ENCODE measurements at places on chromosomes 11 and 22.

GRCh38 chr11:65329944-65330403 is 3.7 kb upstream of the DPF2 start:
- peak; percentile 93 for DNase-seq

DNA sequence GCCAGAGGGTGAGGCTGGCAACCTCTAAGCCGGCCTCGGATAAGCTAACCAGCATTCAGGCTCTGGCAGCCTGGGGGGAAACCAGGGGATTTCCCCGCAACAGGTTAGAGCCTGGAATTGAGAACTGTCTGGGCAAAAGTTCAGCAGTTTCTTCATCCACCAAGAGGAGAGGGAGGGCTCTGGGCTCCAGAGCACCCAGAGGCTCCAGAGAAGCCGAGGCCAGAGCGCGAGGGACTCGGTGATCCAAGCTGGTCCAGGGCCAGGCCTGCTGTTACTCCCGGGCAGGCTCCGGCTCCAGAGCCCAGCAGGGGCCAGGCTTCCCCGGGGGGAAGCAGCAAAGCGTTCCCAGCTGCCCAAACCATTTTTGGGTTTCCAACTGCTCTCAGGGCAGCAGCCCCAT is 13.3 kb upstream of the SH3BP1 start:
- DNase-seq = no peak

GRCh38 chr11:62015615-62016014 is 48.2 kb upstream of the FTH1 start:
- no peak for DNase-seq

DNA sequence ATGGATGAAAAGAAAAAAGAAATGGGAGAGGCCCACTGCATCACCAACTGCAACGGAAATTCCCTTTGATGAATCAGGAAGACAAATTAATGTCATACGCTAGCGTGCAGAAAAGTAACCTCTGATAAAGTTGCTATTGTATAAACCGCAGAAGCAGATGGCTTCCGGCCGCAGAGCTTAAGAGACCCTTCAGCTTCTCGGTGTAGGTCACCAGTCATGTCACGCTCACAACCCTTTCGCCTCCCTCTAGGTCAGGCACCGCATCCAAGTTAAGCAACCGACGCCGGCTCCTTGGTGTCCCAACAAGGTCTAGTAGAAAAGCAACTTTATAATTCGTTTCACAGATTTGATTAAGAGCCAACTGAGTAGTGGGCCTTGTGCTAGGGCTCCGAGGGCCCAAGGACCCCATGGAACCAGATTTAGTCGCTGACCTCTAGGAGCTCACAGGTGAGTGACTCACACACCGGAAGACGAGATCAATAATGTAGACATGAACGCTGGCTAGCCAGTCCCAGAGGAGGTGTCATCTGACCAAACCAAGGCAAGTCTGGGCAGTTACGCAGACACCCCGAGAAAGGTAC is 1.2 kb upstream of the ZFP91 start:
- DNase-seq = no peak

DNA sequence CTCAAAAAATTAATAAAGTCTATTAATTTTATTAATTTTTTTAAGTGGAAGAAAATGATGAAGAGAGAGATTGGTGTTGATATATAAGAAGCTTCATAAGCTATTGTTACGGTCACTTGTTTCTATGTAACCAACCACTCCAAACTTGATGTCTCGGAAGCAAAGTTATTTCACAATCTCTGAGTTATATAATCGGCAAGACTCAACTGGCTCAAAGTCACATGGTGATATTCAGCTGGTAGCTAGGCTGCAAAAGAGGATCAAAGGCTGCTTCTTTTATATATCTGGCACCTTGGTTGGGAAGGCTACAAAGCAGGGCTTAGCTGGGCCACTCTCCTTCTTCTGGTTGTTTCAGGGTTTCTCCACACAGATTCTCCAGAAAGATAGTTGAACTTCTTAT is 245.1 kb upstream of the ARHGAP42 start:
- no peak for DNase-seq

DNA sequence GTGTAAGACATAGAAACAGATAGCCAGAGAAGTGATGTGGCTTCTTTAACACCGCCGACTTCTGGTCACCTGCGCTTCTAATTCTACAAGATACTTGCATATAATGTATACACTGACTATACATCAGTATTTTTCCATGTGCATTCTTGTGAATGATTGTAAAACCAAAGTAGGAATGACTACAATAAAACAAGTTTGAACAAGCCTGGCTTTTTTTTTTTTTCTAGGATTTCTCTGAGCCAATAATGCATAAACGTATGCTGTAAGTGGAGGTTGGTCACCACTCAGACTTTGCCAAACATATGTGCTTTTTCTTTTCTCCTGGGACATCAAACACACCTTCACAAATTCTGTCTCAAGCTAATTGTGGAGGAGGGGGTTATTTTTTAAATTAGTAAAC is 237.8 kb upstream of the KIRREL3 start:
- DNase-seq = no peak

GRCh38 chr11:19557720-19558140 is 154.9 kb upstream of the NAV2 start:
- peak; percentile 89 for DNase-seq

DNA sequence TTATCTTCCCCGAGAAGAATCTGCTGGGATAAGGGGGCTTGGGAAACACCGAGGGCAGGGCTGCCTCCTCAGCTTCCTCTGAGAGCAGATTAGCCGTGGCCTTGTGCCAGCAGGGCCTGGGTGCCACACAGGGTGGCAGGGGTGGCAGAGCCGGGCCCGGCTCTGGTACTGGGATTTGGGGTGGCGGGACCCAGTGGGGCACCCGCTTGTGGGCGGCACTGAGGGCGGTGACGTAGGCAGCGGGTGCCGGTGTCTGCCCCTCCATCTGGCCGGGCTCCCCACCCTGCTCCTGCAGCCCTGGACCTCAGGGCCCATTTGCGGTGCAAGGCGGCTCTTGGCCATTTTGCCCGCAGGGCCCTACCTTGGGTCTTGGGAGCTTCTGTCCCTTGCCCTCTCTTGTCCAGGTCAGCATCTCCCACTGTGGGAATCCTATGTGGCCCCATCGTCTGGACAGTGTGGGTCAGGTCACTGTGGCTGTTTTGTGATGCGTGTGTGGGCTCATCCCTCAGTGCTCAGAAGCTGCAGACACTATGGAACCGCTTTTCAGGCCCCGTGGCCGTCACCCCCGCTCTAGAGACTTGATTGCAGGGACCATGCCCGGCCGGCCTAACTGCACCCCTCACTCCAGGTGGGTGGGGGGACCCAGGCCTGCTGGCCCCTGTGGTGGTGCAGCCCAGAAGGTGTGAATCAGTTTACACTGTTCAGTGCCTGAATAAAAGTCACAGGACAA is 29.7 kb upstream of the KRTAP5-6 start:
- no peak for DNase-seq

DNA sequence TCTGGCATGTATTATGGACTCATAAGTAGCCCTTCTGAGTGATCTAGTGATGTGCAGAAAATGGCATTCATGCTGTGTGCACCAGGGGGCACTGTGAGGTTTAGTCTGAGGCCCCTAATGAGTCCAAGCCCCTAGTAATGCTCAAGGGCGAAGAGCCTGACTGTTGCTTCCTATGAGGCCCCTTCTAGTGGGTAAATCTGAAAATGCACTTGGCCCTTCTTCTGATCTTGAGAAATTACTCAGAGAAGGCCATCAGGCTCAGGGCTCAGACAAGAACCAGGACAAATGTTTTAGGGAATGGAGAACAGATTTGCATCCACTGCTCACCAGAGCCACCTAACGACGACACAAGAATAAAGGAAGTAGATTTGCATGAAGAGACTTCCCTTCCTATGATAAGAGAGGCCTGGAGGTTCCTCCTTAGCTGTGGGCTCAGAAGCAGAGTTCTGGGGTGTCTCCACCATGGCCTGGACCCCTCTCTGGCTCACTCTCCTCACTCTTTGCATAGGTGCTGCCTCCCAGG is 75.8 kb downstream of the GGTLC2 start:
- no peak for DNase-seq

GRCh38 chr22:50708474-50708873 is 29.5 kb upstream of the ACR start:
- DNase-seq = peak; percentile 25

- no peak for DNase-seq
Measured at GRCh38 chr22:37659066-37659896, 758 bp downstream of the PDXP start.

DNA sequence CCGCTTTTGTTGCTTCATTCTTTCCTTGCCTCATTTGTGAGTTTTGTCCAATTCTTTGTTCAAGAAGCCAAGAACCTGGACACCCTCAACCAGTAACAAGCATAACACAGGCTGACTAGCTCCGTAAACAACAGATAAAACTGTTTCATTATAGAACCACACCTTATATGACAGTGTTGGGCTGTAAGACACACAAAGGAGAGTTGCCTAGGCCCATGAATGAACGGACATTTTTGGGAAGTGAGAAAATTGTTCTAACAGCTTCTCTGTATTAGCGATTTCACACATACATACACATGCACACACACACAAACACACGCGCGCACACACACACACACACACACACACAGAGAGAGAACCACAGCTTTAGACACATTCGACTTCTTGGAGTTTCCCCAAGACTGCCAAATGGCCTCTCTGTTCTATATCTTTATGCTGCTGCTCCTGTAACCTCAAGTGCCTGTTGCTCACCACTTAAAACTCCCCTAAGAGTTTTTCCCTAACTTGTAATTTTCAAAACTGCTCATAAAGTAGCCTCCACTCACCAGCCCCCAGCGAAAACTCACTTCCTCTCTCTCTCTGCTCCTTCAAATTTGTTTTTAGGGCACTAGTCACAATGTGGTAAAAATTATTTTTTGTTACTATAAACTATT is 35.9 kb downstream of the CTSC start:
- no peak for DNase-seq

DNA sequence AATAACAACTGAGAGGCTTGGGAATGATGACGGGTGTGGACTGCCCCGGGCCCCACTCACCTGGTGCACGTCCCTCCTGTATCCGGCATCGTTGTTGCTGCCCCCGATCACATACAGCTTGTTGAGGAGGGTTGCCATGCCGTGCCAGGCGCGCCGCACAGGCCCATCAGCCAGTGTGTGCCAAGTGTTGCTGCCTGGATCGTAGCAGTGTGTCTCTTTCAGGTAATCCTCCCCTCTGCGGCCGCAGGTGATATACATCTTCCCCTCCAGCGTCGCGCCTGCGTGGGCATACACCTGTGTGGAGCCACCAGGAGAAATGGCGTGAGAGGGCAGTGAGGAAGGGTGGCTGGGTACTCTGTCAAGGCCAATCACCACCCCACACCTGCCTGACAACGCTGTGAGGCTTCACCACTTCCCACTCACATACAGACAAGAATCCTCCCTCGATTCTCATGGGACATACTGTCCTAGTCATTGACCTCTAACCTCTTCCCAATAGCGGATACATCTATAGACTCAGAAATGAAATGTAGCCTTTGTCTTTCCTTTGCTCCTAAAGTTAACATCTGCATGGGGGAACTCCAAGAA is 8.9 kb upstream of the SCARF2 start:
- no peak for DNase-seq

- no peak for DNase-seq
Measured at GRCh38 chr22:28351476-28351875, 328.2 kb downstream of the TTC28 start.

DNA sequence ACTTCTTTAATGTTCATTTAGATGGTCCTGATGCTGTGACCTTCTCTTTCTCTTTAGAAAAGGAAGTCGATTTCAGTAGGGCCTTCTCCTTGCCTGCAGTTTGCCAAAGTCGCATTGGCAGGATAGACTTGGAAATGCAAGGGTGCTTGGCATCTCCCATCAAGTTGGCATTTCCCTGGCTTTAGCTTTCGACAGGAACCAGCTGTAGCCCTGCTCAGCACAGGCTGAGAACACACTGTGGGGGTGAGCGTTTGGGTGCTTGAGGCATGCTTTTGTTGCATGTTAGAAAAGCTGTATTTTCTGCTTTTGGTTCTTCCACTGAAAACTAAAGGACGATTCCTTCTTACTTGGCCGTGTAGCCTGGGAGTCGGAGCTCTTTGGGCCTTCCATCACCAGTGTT is 37.7 kb downstream of the LDLRAD3 start:
- DNase-seq = peak; percentile 23

DNA sequence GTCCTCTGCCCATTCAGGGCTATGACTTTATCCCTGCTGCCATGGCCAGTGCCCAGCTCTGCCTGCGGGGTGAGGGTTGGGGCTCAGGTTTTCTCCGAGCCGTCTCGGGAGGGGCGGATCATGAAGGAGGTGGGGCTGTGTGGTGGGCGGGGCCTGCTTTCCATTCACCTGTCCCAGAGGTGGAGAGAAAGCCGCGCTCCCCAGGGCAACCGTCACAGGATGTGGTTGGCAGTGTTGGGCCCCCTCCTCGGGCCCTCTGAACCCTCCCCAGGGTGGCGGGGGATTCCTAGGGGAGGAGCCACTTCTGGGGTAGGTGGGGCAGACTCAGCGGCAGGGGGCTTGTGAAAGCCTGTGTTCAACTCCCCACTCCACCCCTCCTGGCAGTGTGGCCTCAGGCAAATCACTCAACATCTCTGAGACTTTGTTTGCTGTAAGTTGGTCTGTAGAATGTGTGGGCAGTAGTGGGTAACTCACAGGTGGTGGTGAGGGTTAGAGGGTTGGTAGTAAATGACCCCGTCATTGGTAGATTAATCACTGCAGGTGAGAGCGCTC is 50.3 kb downstream of the CD6 start:
- peak; percentile 81 for DNase-seq

DNA sequence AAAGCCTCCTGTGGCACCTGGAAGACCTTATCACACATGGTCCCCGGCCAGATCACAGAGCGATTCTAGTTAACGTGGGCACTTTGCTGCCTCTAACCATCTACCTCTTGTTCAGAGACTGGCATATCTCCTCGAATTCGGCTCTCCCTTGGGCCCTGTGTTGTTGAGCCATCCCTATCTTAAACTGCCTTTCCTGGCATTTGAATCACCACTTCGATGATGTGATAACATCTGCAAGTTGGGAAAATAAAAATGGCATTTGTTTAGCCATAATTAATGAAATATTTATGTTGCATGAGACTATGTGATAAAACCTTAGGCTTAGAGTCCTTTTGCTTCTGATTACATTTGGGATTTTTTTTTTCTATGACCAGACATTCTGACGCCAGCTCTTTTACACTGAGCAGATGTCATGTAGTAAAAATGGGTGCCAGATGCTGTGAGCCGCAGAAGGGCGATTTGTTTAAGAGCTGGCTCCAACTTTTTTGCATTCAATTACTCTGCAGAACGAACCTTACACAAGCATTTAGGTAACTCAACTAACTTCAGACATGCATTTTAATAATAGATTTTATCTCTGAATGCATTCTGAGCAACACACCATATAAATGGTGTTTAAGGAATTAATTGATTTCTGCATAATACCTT is 58.5 kb upstream of the PARVA start:
- DNase-seq = no peak

- DNase-seq = no peak
Measured at GRCh38 chr11:10654811-10655150, 38.8 kb downstream of the IRAG1 start.

Data from posterior cingulate gyrus (tissue), 11 donors.